ENCODE measurements at places on chromosomes 13 and 19. TPM values are rescaled to one million over a fixed set of nuclear protein-coding genes. Genes with fewer than 3 reads are reported as not detected.

DNA sequence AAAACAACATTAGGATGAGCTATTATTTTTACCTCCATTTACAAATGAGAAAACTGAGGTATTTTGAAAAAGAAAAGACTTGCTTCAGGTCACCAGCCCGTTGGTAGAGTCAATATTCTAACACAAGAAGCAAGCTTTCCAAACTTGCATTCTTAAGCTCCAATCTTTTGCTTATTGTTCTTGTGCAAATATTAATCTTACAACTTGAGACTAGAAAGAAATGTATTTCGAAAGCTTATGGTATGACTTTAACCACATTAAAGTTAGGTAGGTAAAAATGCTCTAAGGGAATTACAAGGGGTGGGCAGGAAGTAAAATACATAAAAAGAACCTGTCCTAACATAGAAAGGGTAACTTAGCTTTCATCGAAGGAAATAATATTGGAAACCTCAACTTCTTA, 453.9 kb downstream of the SLITRK5 start:
- DNase-seq: no peak

- DNase-seq: no peak
Measured at GRCh38 chr19:38959618-38960017, 15.9 kb downstream of the FBXO17 start.

DNA sequence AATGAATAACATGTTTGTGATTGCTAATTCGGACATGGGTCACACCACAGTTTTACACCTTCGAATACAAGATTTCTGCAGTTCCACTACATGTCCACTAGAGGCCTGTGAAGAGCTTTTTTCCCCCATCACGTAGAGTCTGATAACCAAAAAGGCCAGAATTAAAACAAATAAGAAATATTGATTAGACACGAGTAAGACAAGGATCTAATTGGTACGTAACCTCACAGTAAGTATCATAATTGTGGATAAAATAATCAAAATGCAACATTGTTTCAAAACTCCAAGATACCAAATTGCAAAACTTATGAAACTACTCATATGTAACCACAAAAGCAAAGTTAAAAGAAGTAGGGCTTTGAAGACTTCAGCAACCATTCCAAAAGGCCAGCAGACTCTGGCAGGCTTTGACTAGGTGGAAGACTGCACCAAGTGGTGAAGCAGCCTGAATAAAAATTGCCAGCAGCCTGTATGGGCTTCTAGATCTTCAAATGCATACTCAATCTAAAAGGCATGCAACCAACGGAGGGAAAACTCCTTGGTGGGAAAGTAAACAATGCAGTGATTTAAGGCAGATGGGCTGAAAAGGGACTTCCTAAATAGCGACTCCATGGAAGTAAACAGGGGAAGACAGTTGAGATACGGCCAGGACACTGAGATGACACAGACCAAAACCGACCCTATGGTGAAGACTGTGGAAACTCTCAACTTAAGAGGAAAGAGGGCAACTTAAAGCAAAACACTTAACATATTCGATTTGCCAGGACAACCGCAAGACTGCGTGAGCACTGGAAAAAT, 56.7 kb downstream of the STARD13 start:
- peak; percentile 77 for DNase-seq

GRCh38 chr13:73954808-73955207, 179.4 kb downstream of the KLF12 start:
- no peak for DNase-seq

GRCh38 chr13:89923736-89924135, 1423.8 kb upstream of the MIR17HG start:
- no peak for DNase-seq

DNA sequence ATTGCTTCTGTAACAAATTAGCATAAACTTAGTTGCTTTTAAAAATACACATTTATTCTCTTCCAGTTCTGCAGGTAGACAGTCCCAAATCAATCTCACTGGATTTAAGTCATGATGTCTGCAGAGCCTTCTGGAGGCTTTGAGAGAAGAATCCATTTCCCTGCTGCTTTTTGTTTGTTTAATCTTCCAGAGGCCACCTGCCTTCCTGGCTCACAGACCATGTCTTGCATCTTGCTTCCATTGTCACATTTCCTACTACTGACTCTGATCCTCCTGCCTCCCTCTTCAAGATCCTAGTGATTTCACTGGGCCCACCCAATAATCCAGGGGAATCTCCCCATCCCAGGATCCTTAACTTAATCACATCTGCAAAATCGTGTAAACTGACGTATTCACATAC, 473.3 kb downstream of the ITGBL1 start:
- no peak for DNase-seq

DNA sequence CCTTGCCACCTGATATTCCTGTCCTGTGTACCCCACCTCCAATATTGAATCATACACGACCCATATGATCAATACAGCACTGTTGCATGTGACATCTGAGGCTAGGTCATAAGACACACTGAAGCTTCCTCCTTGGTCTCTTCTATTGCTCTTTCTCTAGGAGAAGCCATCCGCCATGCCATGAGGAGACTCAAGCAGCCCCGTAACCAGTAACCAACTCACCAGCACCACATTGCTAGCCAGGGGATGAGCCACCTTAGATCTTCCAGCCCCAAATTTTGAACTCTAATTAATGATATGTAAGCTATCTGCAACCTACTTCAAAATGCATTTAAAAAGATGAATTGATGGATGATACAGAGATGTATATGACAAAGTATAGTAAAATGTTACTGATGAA, 28.6 kb downstream of the ZNF557 start:
- DNase-seq: no peak

GRCh38 chr13:44778761-44779484, 202.8 kb upstream of the TSC22D1 start:
- no peak for DNase-seq

Gene DCUN1D2
- total RNA-seq: 10.2 TPM

Gene ATCAY
- total RNA-seq: not detected

Measured in dermis blood vessel endothelial cell (primary cell).